ENCODE measurements at places on chromosomes 2 and 18.

DNA sequence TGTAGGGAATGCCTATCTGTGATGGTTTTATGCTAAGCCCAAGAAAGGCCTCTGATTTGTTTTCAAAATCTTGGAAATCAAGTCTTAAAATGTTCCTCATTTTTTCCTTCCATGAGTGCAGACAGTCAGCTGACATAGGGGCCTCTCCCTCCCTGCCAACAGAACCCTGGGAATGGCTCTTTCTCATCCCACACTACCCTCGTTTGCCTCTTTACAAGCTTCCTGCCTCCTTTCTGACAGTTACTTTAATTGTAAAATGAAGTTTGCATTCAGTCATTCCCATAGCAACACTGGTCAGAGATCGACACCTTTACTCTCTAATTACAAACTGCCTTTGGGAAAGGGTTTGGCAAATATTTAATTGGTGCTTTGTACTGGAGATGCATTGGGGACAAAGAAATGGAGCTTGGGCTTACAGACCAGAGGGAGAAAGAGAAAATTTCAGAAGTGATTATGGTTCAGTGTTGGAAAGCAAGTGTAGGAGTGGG is 25.4 kb downstream of the KIF5C start:
- no peak for DNase-seq

- DNase-seq = no peak
Measured at GRCh38 chr2:122681626-122682025, 926.2 kb downstream of the TSN start.

DNA sequence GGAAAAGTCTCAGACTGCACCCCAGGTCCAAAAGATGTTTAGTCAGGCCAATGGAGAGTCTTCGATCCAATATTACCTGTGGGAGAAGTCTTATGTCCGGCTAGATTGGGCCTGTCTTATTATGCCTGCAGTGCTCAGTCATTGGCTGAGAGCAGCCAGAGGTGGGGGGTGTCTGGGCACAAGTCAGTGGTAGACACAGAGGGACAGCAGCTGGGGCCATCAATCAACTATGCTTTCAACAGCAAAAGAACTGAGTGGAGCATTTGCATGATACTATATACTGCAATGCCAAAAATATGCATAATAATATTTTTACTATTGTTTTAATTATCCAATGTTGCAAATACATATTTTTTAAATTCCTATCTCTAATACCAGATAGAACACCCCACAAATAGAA is 298.6 kb upstream of the CDH20 start:
- DNase-seq = no peak

GRCh38 chr2:30223413-30223874 is 7.9 kb upstream of the LBH start:
- no peak for DNase-seq

- DNase-seq = no peak
Measured at GRCh38 chr2:199307461-199307860, 150.3 kb downstream of the SATB2 start.

GRCh38 chr18:713135-713490 is 683 bp upstream of the ENOSF1 start:
- no peak for DNase-seq

DNA sequence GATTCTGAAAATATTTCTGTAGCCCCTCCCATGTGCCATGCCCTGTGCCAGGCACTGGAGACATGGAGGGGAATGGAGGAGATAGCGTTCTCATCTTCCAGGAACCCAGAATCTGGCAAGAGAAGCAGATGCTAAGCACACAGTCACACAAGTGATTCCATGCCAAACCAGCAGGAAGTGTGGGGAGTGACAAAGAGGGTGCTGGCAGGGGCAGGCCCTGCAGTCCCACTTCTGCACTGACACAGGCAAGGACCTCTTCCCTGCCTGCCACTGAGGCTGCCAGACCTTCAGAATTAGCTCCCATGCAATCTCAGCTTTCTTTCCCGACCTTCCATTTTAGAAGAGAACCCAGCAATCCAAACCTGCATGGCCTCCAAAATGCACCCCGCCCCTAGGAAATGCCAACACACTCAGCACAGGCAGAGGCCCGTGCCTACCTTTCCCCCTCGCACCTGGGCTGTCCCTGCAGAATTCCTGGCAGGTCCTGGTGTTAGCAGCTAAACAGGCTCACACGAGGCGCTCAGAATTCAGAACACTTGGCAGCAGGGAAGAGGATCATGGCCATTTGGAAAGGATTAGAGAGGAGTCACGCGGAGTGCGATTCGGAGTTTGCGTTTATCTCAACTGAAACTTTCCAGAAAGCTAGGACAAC is 155.3 kb downstream of the MSH2 start:
- no peak for DNase-seq

- no peak for DNase-seq
Measured at GRCh38 chr2:201432038-201432620, 19.1 kb downstream of the TRAK2 start.

GRCh38 chr18:63346031-63346430 is 21.0 kb downstream of the KDSR start:
- no peak for DNase-seq

GRCh38 chr18:59823596-59824195 is 76.1 kb upstream of the PMAIP1 start:
- peak; percentile 88 for DNase-seq

- no peak for DNase-seq
Measured at GRCh38 chr18:62938006-62938405, 222.7 kb downstream of the PHLPP1 start.

DNA sequence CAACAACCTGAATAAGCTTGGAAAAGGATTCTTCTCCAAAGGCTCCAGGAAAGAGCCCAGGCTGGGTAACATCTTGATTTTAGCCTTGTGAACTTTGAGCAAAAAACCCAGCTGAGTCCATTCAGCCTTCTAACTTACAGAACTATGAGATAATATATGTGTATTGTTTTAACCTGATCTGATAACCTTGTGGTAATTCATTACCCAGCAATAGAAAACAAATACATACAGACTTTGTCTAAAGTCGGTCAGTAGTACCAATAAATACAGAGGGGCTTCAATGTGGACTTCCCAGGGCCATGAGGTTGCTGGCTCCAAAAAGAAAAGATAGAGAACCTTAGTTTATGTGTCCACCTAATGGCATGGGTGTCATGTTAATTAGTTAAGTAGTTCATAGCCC is 191.8 kb downstream of the KCNH7 start:
- no peak for DNase-seq

GRCh38 chr2:194054313-194054712 is 1602.7 kb upstream of the SLC39A10 start:
- no peak for DNase-seq

All from NCI-H2107 (cell line).